Activated CD4-positive, alpha-beta T cell treated with anti-CD3 and anti-CD28 coated beads, Interleukin-10, Interleukin-2, amounts not matched to agents 100 ng/mL and 50 ng/mL, durations not matched to agents 16 hours and 8 hours (primary cell): ENCODE measurements at places on chromosomes 6 and 20.

GRCh38 chr6:130587778-130588520, 222.1 kb downstream of the TMEM200A start:
- no peak for DNase-seq

GRCh38 chr6:71043902-71044301, 87.0 kb upstream of the B3GAT2 start:
- no peak for DNase-seq

DNA sequence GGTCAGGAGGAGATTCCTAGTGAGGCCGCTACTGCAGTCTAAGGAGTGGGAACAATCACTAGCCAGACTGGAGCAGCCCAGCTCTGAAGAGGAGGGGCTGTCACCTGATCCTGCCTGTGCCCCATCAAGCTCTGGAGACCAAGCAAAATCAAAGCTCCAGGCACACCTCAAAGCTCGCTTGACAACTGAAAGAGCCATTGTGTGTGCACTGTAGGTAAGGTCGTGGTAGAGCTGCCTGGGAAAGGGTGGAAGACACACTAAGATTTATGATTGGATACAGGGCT, 58.2 kb downstream of the CSE1L start:
- no peak for DNase-seq

DNA sequence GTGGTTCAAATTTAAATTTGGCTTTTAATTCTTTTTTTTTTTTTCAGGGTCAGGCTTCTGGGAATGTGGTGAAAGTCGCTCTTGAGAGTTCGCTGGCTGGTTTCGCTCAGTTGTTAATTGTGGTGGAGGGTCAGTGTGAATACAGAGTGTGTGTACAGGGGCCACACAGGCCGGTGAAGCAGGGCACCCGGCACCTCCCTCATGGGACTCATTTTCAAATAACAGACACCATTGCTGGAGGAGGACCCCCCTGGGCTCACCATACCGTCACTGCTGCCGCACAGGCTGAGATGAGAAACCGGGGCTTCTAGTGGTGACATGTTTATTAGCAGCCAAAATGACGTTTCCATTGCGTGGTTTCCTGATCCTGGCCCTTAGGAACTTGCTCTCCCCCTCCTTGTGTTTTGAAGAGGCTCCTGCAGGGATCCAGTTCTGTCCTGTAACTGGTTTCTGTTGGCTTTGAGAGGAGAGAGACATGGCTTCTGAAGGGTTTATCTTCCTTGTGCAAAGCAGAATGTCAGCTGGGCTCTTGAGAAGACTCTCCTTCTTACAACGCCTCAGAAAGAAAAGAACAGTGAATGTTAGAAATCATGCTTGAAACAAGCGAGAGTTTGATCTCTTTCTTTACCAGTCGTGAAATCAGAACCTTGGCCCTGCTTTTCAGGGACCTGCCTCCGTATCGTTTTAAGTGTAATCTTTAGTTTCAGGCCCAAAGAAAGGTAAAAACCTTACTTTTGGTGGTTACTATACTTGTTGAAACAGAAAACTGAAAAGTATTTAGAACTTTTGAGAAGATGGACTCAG, 37.8 kb downstream of the DUSP22 start:
- no peak for DNase-seq

- DNase-seq, result no peak
Observed at GRCh38 chr20:38138086-38138778, 26.8 kb downstream of the TGM2 start.

DNA sequence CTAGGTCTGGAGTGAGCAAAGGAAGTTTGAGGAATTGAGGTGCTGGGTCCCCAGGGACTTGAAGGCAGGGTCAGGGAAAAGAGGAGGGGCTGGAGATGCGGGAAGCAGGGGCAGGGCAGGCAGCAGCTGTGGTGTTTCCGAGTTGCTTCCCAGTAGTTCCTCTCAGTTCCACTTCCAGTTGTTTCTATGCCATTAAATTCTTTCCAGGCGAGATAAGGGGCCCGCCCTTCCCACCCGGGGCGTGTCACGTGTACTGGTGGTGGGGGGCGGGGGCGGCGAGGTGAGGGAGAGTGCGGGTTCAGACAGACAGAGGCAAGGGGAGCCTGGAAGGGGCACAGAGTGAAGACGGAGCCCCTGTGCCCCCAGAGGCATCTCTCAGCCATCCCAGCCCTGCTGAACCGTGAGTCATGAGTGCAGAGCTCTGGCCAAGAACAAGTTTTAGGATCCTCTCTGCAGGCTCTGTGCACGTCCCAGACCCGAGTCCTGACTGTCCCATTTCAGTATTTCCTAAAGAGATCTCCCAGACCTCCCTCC, 977 bp downstream of the TNXB start:
- no peak for DNase-seq
